B cell (primary cell): ENCODE measurements at places on chromosomes 7 and 10. TPM values are rescaled to one million over a fixed set of nuclear protein-coding genes. Genes with fewer than 3 reads are reported as not detected.

NRBF2 gene
- total RNA-seq, result 20.5 and 24.6 TPM in 2 replicates

TMEM270 gene
- not detected in 2 replicates for total RNA-seq

FAS gene
- 11.5 and 13.7 TPM in 2 replicates for total RNA-seq

PLXDC2 gene
- 0.07 and 0.19 TPM in 2 replicates for total RNA-seq

TAC1 gene
- not detected in 2 replicates for total RNA-seq

NPSR1 gene
- total RNA-seq, result not detected in 2 replicates

TEX47 gene
- total RNA-seq, result not detected in 2 replicates

WNT8B gene
- not detected in 2 replicates for total RNA-seq

DNA sequence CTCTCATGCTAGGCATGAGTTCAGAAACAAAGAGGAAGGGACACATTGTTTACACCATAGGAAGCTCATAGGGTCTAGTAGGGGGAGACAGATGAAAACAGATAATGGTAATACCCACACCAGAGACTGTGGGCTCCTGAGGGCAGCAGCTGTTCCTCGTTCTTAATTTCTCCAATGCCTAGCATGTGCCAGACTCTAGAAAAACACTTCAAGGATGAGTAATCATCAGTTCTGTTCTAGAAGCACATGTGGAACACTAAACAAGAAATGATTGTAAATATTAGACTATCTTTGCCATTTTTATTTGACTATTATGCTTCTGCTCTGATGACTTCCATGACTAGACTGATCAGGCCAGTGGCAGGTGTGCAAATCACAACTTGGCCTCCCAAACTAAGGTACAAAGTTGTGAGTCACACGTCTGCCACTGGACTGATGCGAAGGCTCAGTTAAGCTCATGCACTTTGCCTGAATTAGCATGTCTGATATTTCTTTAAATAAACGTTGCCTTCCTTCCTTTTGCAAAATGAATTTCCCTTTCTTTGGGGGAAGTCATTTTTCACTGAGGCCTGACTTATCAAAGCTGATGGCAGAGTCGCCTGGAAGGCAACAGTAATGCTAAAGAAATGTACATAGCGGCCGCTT lies 89.2 kb upstream of the FGL2 start:
- no peak overlapping the region for H3K4me3 ChIP-seq
- no peak overlapping the region for H3K27ac ChIP-seq
- no peaks in the 10 kb centered on the region for H3K36me3 ChIP-seq
- H3K4me1 ChIP-seq, result peaks cover 15% of the 10 kb centered on the region
- no peak for DNase-seq

DNA sequence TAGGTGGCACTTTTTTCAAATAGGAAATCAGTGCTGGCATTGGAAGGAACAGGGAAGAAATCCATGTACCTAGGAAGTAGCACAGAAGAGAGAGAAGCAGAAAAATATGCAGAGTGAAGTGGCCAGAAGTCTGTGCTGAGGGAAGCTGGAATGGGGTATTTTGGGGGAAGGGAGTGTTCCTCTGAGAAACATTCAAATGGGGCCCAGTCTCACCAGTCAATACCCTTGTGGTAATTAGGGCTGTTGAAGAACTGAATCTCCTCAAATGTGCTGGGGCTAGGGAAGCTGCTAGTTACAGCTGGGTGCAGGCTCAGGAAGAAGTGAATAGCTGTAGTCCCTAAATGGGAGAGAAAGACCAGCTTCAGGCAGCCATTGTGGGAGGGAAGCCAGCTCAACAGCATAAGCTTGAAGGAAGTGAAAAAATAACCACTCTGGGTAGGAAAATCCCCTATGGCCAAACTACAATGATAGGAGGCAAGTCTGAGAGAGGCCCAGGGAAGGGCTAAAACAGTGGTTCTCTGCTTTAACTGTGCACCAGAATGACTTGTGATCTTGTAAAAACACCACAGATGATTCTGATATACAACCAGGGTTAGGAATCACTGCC lies 7.6 kb downstream of the NDST2 start:
- no peaks in the 10 kb centered on the region for H3K27me3 ChIP-seq
- peaks cover 19% of the 10 kb centered on the region for H3K4me1 ChIP-seq
- H3K4me3 ChIP-seq, result no peak overlapping the region
- peak; percentile 43 for DNase-seq

- H3K4me1 ChIP-seq, result peaks cover 12% of the 10 kb centered on the region
- DNase-seq, result no peak
- no peak overlapping the region for H3K4me3 ChIP-seq
- H3K36me3 ChIP-seq, result no peaks in the 10 kb centered on the region
- H3K27me3 ChIP-seq, result no peaks in the 10 kb centered on the region
These were observed 16.1 kb upstream of the PALD1 start for GRCh38 chr10:70462349-70462984.

GRCh38 chr7:16753932-16754855 lies 639 bp downstream of the TSPAN13 start:
- H3K27ac ChIP-seq, result peak overlapping the region; percentile 71
- H3K27me3 ChIP-seq, result no peaks in the 10 kb centered on the region
- DNase-seq, result peak; percentile 67
- H3K4me3 ChIP-seq, result peak overlapping the region; percentile 86
- no peaks in the 10 kb centered on the region for H3K36me3 ChIP-seq

DNA sequence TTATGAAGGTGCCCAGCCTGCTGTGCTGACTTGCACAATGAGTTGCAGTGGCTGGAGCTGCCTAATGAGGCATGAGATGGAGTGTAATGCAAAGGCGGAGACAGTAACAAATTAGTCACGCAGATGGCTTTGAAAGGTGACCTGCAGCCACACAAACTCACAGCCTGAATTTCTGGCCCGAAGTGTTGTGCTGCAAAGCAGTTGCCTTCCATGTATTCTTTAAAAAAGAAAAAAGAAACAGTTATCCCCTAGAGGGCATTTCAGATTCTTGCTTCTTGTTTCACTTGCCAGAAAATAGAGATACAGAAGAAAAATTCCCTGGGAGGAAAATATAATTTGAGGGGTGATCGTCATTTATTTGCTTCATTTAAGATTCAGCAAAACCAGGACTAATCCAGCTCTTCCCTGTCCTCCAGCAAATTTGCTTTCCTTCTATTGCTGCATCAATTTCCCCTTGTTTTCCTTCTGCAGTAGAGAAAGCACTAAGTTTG lies 239.9 kb downstream of the ADRA2A start:
- no peaks in the 10 kb centered on the region for H3K4me1 ChIP-seq
- peaks cover 4% of the 10 kb centered on the region for H3K27me3 ChIP-seq
- H3K36me3 ChIP-seq, result no peaks in the 10 kb centered on the region
- H3K4me3 ChIP-seq, result no peak overlapping the region
- DNase-seq, result no peak

- H3K4me1 ChIP-seq, result no peaks in the 10 kb centered on the region
- DNase-seq, result no peak
- no peak overlapping the region for H3K4me3 ChIP-seq
- H3K36me3 ChIP-seq, result no peaks in the 10 kb centered on the region
These were observed 430.3 kb downstream of the SORCS1 start for GRCh38 chr10:106734220-106734619.

DNA sequence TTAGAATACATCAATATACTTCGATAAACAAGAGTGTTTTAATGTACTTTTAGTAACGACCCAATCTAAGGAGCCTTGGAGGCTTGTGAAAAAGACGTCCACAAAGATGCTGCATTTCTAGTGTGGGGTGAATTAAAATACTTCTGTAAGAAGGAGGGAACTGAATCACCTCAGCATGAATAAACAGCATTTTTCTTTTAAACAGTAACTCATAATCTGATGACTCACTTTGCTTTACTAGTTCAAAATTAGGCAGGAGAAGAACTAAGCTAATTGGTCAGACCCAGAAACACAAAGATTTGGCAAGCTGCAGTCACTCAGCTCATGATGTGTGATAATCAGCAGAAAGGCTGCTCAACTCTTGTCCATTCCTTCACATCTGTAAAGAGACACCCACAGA lies 24.2 kb downstream of the NCOA4 start:
- H3K36me3 ChIP-seq, result peaks cover 21% of the 10 kb centered on the region
- no peaks in the 10 kb centered on the region for H3K4me1 ChIP-seq
- no peaks in the 10 kb centered on the region for H3K27me3 ChIP-seq
- DNase-seq, result no peak

DNA sequence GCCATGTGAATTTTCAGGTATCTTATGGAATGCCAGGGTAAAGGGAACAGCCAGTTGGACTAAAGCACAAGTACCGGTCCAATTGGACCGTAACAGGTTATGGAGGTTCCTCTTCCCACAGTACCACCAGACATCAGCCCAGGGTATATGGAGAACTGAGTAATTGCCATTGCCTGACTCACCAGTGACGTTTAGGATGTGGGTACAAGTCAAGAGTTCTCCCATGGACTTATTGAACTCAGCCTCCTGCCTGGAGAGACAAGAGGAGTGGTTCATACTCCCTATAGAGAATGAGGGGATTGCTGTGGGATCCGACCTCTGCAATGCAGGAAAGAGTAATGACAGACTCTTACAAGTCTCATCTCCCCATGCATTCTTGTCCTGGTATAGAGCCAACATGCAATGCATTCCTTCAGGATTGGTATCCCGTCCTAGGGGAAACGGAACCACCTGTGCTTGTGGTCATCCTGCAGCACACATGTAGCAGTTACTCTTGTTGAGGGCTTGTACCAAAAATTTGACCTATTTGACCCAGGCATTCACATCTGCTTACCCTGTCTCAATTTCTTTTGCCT lies 30.7 kb upstream of the ELOVL3 start:
- no peak for DNase-seq
- H3K27me3 ChIP-seq, result no peaks in the 10 kb centered on the region
- H3K27ac ChIP-seq, result no peak overlapping the region

DNA sequence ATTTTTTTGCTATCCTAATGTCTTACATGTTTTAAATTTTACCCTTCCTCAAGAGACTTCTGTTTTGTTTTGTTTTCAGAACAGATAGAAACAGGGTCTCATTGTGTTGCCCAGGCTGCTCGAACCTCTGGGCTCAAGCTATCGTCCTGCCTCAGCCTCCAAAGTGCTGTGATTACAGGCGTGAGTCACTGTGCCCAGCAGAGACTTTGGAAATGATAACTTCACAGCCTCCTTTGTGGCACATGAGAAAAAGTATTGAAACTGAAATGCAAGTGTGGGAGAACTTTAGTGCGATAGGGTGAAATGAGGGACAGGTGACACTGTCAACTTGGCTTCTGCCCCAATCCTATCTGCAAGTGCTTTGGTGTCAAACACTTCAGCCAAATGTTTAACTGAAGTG lies 21.6 kb downstream of the IRF5 start:
- no peak for DNase-seq
- peaks cover 43% of the 10 kb centered on the region for H3K36me3 ChIP-seq

- H3K27me3 ChIP-seq, result peaks cover 17% of the 10 kb centered on the region
- DNase-seq, result no peak
- no peaks in the 10 kb centered on the region for H3K36me3 ChIP-seq
- H3K27ac ChIP-seq, result no peak overlapping the region
- H3K4me1 ChIP-seq, result no peaks in the 10 kb centered on the region
These were observed 514.2 kb downstream of the RPS24 start for GRCh38 chr10:78547905-78548304.

DNA sequence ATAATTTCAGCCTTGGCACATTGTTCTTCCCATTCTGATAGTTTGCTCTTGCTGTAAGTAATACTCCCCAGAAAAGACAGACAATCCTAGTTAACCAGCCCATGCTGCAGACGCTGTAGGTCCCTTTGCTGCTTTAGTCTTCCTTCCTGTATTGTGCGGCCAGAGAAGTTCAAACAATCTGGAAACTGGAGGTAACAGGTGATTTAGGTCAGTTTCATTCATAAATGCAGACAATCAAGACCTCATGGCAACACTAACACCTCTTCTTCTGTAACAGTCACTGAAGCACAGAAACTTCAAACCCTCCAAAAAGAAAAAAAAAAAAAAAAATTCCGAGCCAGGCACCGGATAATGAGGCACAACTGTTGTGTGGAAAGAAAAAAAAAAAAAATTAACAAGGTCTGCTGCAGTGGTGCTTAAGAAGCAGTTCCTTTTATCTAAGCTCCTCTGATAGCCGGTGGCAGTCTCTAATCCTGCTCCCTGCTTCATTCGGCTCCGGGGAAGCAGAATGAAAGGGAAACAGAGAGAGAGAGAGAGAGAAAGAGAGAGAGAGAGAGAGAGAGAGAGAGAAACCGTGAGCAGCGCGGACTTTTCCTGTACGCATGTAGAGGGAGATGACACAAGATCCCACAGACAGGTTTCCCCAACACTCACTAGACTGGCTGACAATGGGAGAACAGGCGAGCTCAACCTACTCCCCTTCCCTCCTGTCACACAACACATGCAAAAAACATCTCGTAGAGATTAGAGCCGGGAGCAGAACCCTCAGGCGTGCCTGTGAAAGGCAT lies at the start of gene SEMA3A:
Gene SEMA3A (minus strand): TSS at position 306 of the 788 bp plus-strand sequence. CDS start 203 bp downstream, at position 103.
- no peaks in the 10 kb centered on the region for H3K4me1 ChIP-seq
- no peak within 1 kb of the TSS for H3K27ac ChIP-seq
- H3K36me3 ChIP-seq, result no peaks in the 10 kb centered on the region
- H3K4me3 ChIP-seq, result peak within 1 kb of the TSS; percentile 9
- DNase-seq, result no peak

- no peaks in the 10 kb centered on the region for H3K36me3 ChIP-seq
- H3K27me3 ChIP-seq, result no peaks in the 10 kb centered on the region
- no peak for DNase-seq
These were observed 187.9 kb downstream of the DPY19L1 start for GRCh38 chr7:34849163-34849960.

- peaks cover 11% of the 10 kb centered on the region for H3K4me1 ChIP-seq
- no peaks in the 10 kb centered on the region for H3K36me3 ChIP-seq
- H3K27me3 ChIP-seq, result no peaks in the 10 kb centered on the region
- no peak overlapping the region for H3K27ac ChIP-seq
- no peak for DNase-seq
These were observed 20.8 kb downstream of the PRKAG2 start for GRCh38 chr7:151856098-151856497.

DNA sequence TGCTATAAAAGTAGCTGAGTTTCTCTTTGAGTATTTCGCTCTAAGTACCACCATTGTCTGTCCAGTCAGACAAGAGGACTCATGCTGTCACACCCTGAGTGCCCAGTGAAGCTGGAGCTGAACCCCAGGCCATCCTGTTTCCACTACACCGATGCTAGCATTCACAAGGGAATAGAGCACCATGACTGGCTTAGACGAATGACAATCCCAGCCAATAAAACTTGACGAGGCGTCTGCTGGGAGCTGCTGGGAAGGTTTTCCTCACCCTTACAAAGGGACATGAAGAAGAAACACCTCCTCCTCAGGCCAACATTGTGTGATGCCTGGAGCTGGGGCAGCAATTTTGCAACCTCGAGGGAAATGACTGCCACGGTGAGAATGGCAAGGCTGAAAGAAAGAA lies 17.5 kb upstream of the SLIT1 start:
- H3K27ac ChIP-seq, result no peak overlapping the region
- no peak for DNase-seq
- no peaks in the 10 kb centered on the region for H3K27me3 ChIP-seq
- H3K4me3 ChIP-seq, result no peak overlapping the region

- H3K27ac ChIP-seq, result no peak overlapping the region
- no peaks in the 10 kb centered on the region for H3K27me3 ChIP-seq
- H3K36me3 ChIP-seq, result no peaks in the 10 kb centered on the region
- H3K4me1 ChIP-seq, result peaks cover 19% of the 10 kb centered on the region
- no peak overlapping the region for H3K4me3 ChIP-seq
These were observed 30.5 kb upstream of the SRGN start for GRCh38 chr10:69057261-69057950.
